NCI-H2081 treated with DMSO at 0.1 percent for 48 hours (cell line): ENCODE measurements at places on chromosomes 11 and 22.

GRCh38 chr22:36822581-36822980 is 5.7 kb upstream of the PVALB start:
- no peak for DNase-seq

GRCh38 chr11:64534950-64535349 is 56.1 kb upstream of the SLC22A12 start:
- DNase-seq, result no peak

GRCh38 chr22:33272871-33273270 is 214.7 kb upstream of the SYN3 start:
- DNase-seq, result no peak

- no peak for DNase-seq
Observed at GRCh38 chr11:94184362-94184761, 55.7 kb downstream of the PANX1 start.

DNA sequence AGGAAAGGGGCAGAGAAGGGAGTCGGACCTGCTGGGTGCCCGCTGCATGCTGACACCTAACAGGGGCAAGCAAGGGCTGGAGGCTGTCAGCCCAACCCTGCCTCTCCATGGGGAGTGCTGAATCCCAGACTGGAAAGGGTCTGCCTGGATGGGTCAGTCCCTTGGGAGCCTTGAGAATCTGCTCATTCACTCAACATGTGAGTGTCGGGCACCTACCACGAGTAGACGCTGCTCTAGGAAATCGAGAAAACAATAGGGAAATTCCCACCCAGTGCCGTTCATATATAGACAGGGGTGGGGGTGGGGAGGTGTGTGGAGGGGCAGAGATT is 4.4 kb upstream of the CTSD start:
- DNase-seq, result no peak

GRCh38 chr11:97685695-97686094 is 1295.9 kb downstream of the JRKL start:
- DNase-seq, result no peak

DNA sequence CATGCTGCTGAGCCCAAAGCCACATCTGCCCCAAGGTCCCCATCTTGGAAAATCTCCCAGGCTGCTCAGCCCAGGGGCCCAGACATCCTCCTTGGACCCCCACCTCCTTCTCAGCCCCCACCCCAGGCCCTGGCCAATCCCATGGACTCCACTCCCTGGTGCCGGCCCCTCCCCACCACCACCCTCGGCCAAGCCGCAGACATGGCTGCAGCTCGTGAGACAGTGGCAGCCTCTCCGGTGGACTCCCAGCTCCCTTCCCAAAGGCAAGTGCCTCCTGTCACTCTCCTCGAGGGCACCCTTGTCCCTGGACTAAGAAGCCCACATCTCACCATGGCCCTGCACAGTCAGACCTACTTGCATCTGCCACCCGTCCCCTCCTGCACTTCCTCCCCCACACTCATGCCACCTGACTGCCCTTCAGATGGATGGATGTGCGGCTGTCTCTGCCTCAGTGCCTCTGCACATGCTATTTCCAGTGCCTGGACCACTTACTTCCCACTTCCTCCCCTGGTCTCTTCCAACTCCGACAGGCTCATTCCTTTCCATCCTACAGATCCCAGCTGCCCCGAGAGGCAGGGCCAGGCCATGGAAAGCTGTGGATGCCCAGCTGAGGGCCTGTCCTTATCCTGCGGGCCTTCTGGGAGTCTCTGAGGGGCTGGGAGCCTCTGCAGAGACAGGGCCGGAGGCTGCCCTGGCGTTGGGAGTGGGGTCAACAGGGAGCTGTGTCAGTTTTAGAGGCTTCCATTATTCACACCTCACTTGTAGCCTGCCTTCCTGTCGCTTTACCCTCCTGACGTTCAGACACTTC is 25.5 kb upstream of the RFPL3 start:
- DNase-seq, result no peak

DNA sequence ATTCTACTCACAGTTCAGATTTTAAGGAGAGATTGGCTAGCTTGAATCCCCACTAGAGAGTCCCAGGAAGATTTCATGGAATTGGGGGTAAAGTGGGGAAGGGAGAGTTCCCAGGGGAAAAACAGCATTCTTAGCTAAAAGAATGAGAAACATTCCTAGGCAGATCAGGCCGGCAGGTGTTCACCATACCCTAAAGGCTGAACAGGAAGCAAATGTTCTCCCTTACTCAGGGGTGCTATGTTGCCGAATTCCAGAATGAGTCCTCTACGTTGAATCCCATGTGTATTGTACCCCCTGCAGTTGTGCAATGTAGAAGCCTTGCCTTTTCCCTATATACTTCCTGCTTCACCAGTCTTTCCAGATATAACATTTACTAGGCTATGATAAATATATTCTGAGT is 135.2 kb upstream of the NCAM1 start:
- DNase-seq, result no peak

- no peak for DNase-seq
Observed at GRCh38 chr11:67418476-67419281, 3.2 kb downstream of the CARNS1 start.

- no peak for DNase-seq
Observed at GRCh38 chr11:34583818-34584217, 37.1 kb upstream of the EHF start.

DNA sequence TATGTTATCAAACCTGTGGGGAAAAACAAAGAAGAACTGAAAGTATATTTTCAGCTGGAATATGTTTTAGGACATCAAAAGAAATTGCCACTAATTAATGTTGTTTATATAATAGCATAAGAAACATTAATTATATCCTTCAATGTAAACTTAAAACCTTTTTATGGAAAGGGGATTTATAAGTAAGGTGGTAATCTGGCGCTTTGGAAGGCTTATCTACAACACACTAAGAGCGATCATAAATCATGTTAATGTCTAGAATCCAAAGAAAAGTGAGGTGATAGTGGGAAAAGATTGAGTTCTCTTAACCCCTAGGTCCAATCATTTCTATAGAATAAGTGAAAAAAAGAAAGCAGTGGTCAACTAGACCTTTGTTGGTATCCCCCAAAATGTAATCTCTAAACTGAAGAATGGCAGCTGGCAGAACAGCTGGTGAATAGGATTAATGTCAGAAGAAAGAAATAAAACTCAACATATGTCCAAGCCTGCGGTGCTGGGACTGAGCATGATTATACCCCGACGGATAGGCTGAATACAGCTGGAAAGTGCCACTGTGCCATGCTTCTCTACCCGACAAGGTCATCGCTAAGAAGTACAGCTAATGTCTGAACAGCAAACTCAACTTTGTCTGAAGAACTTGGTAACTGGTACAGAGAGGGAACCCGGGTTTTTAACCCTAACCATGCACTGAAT is 64.0 kb downstream of the SOX6 start:
- no peak for DNase-seq

- no peak for DNase-seq
Observed at GRCh38 chr11:3014057-3014938, 22.2 kb upstream of the NAP1L4 start.

DNA sequence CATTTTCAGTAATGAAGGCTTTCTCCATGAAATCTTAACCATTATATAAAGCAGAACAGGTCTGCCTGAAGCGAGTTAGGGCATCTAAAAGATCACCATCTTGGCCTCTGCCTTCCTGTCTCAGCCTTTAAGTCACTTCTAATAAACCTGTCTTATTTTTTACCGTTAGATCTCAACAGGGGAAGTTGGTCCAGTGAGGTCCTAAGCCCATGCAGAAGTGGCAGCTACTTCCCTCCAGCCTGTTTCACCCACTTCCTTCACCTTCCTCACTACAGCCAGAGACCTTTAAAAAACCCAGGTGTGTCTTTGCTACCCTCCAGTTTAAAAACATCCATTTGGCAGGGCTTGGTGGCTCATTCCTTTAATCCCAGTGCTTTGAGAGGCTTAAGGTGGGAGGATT is 14.1 kb upstream of the LIPT2 start:
- no peak for DNase-seq

DNA sequence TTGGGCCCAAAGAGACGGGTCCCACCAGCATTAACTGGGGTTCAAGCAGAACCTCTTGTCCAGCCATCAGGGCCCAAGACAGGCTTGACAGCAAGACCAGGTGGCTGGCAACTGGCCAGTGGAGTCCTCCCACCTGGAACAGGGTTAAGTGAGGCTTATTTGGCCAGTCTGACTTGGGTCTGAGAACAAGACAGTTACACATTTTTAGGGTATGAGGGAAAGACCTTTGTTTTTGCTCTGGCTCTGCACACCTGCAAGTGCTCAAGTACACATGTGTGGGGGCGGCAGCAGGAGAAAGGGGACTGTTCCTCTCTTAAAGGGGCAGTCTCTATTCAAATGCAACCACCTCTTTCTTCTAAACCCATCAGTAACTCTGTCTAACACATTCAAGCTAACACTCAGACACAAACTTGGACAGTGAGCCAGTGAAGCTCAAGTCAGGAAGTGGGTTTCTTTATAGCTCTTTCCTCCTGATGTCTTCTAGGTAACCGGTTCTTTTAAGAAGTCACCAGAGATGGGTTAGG is 116.2 kb downstream of the ETS1 start:
- no peak for DNase-seq

- DNase-seq, result no peak
Observed at GRCh38 chr11:61985869-61986268, 18.4 kb upstream of the FTH1 start.

- DNase-seq, result no peak
Observed at GRCh38 chr11:71556018-71556417, 7.8 kb downstream of the KRTAP5-9 start.

DNA sequence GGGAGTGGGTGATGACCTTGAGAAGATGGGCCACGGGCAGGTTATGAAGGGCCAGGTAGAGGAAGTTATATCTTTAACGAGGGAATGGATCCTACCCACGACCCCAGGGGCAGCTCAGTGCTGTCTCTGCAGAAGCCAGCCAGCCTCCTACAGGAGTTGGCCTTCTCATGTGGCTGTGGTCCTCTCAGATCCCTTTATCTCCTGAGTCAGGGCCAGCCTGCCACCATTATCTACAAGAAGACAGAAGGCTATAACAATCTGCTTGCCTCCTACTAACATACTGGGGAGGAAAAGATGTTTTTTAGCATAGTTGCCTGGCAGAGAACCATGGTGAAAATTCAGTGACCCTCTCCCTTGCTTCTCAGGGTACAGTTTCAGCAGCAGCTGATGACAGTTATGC is 7.0 kb upstream of the YWHAH start:
- DNase-seq, result no peak

DNA sequence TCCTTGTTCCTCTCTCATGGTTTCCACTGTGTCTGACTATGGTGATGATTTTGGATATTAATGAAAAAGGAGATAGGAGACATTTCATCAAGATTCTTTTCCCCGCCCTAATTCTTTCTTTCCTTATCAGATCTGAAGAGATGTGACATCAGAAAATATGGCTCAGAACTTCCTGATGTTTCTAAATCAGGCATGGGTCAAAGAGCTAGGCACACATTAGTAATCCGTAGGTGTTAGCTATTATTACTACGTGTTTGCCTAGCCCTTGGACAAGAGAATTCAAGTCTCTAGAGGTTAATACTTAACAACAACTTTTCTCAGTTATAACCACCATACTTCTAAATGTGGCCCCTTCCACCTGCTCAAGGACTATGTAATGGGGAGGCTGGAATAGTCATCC is 5.8 kb downstream of the JOSD1 start:
- no peak for DNase-seq

DNA sequence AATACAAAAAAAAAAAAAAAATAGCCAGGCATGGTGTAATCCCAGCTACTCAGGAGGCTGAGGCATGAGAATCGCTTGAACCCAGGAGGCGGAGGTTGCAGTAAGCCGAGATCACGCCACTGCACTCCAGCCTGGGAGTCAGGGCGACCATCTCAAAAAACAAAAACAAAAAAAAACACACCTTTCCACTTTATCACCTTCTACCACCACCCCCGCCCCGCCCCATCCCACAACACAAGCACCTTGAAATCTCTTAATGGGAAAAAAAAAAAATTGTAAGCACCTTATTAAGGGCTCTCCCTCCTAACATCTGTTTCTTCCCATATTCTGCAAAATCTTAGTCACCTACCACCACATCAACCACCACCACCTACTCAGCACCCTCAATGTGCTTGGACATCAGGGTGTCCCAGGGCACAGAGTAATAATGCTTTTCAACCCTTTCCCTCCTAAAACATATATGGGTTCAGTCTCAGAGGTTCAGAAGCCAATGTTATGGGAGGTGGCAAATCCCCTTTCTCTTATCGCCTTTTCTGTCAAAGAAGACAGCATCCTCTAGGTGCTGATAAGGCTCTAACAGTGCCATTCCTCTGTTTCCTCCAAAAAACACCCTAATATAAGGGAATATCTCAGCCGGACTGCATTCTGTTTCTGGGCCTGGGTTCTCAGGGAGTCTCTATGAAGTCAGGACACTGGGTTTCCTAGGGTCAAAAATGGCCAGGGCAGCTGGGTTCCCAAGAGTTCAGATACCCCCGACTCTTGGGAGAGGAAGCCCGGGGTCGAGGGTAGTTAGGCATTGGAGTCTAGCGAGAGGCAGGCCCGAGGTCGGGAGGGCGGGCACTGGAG is 718 bp downstream of the INTS5 start:
- no peak for DNase-seq

- no peak for DNase-seq
Observed at GRCh38 chr11:130122141-130122575, 37.4 kb upstream of the ST14 start.

- no peak for DNase-seq
Observed at GRCh38 chr11:116503216-116504160, 269.3 kb downstream of the BUD13 start.

GRCh38 chr11:26112264-26112663 is 219.7 kb upstream of the ANO3 start:
- no peak for DNase-seq

- DNase-seq, result no peak
Observed at GRCh38 chr22:25690798-25691197, 51.2 kb upstream of the MYO18B start.

- no peak for DNase-seq
Observed at GRCh38 chr11:78647986-78648875, 73.6 kb upstream of the NARS2 start.

DNA sequence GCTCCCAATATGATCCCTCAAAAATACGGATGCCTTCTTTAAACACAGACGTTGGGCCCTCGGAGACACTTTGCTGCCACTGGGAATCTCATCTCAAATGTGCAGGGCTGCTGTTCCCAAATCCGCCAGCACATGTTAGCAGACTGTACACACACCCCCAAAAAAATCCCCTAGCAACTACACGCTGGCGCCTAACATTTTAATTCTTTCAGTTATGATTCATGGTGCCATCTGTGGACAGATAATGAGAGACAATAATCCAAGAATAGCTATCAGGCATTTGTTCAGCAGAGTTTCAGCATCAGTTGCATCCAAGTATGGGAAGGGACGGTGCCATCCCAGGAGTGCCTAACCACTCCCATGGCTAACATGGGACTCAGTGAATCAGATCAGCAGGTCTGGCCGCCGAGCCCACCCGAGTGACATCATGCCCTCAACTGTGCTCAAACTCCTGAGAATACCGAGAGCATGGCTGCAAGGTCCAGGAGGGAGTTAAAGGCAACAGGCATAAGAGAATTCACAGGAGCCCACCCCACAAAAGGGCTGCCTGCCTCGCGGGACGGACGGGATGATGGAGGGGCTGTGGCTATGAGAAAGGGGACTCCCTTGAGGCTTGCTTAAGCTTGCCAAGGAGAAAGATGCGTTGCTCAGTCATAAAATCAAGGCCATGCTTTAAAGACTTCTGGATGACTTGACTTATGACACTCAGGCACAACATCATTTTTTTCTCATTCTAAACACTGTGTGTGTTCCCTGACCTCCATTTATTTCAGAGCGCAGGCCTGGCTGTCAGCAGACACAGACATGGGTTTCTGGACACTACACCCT is 337.0 kb downstream of the SHANK2 start:
- DNase-seq, result no peak

- no peak for DNase-seq
Observed at GRCh38 chr11:27205779-27206570, 157.0 kb downstream of the CCDC34 start.

GRCh38 chr22:21834869-21835268 is 32.6 kb downstream of the MAPK1 start:
- no peak for DNase-seq
